Activated naive CD8-positive, alpha-beta T cell treated with anti-CD3 and anti-CD28 coated beads, Interleukin-2, amount 50 U/mL, for 16 hours (primary cell): ENCODE measurements at places on chromosomes 7 and 10.

DNA sequence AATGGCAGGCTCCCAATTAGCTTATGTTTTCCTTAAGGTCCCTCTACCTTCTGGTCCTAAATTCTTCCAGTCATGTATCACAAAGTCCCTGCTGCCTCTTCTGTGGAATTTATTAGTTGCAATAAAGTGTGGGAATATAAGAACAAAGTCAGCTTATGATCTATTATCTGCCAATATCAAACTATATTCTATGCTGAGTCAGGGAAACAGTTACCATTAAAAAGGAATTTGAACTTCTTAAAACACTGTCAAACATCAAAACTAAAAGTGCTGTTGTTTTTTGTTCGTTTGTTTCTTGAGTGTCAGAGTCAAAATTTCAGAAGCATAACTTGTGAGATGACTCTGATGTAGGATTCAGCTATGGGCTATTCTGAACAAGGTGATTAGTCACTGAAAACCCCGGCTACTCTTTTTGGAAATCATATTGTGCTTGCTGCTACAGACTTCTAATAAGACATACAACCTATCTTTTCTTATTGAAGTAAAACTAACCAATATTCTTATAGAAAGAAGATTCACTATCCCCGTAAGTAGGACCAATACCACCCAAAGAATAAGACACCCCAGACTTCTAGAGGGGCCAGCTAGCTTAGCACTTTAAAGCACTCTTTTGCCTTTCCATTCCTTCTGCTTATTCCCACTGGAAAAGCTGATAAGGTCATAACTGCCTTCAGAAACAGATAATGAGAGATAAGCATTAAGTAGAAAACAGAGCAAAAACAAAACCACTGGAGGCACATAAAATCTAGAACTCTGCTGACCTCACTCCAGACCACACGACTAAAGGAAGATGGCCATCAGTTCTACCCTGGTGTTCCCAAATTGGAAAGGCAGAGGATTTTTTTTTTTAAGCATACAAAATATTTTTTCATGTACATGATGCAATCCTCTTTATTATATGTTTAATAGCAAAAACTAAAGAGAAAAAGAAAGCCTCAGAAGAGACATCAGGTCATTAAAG is 370.6 kb downstream of the PARD3 start:
- DNase-seq = no peak

GRCh38 chr10:131141207-131141606 is 170.3 kb downstream of the TCERG1L start:
- no peak for DNase-seq

- DNase-seq = peak; percentile 39
Observed at GRCh38 chr7:107044347-107045194, at the start of gene PRKAR2B. Gene PRKAR2B (plus strand): TSS chr7:107044705. CDS start chr7:107044908, 203 bp downstream.

DNA sequence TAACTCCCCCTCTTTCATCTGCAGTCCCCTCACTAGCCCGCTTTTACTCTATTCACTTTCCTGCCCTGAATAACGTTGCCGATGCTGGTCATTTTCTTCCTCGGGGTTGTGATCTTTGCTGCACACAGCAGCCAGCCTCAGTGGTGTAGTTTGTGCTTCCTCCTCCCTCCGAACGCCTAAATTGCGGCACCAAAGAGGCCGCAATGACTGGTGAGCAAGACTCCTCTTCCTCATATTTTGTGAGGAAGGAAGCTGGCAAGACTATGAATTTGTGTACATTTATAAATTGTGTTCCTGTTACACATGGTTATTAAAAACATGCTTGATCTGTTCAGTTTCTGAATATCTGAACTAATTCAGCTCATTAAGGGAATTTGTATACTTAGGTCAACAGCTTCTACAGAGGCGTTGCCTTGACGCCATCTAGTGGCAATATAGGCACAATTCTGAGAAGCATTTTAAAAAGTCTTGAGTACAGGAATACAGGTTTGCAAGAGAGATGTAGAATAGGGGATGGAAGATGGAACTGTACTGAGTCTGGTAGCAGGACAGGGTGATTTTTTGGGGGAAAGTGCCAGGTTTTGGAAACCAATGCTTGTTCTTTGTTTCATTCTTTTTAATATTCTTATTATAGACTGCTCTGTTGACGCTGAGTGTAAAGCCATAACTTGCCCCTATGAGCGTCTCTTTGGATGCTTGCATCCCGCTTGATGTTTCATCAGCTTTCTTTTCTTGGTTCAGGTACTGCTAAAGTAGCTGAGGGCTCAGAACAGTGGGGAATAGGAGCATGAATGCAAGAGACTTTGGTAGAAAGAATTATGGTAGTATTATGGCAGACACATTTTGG is 4.1 kb upstream of the TAS2R5 start:
- no peak for DNase-seq

GRCh38 chr10:54496852-54497251 is 304.2 kb downstream of the PCDH15 start:
- DNase-seq = no peak

DNA sequence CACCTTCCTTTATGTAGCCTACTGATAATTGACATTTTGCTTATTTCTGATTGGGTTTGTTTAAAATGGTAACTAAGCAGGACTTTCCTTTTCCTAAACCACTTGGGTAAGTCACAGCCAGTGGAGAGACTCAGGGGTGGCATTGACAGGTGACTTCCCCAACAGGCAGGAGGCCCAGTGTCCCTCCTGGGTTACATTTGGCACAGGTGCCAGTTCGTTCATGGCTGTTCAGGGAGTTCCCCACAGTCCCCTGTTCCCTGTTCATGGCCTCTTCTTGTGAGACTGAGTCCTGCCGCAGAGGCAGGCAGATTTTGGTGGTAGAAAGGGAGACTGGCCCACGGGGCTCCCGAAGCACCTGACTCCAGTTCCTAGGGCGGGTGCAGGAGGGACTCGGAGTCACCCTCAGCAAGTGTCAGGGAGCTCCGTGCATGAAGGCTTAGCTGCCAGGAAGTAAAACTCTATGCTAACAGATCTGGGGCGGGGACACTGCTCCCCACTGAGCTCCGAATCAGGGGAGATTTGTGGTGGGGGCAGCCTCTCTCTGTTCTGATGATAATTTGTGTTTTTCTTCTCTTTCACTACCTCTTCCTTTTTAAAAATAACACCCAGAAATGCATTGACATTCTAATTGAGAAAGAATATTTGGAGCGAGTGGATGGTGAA is 84.1 kb downstream of the EZH2 start:
- DNase-seq = no peak

DNA sequence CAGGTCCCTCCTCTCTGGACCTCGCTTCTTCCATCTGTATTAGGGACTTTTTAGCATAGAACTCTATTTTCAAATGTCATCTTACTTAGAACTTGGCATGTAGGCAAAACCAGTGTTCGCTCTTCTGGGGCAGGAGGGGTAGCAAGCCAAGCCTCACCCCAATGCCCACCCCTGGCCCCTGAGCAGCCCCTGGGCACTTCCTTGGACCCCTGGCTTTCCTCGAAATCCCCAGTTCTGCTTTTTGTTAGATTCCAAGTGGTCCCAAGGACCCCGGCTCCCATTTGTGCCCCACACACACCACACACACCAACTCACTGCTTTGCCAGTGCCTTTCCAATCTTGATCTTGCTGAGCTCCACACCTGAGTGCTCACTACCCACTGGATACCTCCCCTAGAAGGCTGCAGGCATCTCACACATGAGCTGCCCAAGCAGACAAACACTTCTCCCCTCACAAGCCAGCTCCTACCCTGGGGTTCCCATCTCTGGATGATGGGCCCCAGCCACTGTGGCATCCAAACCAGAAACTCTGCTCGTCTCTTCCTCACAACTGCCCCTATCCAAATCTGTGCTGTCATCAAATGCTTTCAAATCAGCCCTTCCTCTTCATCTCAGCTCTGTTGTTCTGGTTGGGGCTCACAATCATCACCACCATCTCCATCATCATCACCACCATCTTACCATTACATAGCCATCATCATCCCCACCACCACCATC is 167.9 kb upstream of the ZMIZ1 start:
- DNase-seq = no peak

DNA sequence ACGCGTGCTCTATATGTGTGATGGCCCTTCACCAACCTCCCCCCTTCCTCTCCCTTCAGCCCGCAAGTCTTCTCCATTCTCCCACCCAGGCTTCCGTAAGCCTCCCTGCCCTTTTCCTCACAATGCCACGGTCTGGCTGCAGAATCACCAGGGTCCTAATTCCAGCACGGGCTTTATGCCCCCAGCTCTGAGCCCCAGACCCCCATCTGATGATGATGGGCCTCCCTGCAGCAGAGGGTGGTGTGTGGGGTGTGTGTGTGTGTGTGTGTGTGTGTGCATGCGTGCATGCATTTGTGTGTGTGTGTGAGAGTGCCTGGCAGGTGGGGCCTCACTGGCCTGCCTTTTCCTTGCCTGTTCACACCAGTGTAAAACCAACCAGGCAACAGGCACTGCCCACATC is 109.9 kb downstream of the OAT start:
- no peak for DNase-seq

DNA sequence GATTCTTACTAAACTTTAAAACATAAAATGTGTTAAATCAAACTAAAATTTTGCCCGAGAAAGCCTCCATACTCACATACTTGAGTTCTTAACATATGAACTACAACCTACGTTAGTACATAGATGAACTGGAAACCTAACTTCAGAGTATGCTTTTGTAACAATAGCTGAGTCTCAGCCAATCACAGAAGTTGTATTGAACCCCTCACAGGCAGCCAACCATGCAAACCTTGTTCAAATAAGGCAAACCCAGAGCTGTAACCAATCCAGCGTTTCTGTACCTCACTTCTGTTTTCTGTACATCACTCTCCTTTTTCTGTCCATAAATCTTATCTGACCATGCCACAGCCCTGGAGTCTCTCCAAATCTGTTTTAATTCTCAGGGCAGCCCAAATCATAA is 157.3 kb upstream of the COL1A2 start:
- no peak for DNase-seq

DNA sequence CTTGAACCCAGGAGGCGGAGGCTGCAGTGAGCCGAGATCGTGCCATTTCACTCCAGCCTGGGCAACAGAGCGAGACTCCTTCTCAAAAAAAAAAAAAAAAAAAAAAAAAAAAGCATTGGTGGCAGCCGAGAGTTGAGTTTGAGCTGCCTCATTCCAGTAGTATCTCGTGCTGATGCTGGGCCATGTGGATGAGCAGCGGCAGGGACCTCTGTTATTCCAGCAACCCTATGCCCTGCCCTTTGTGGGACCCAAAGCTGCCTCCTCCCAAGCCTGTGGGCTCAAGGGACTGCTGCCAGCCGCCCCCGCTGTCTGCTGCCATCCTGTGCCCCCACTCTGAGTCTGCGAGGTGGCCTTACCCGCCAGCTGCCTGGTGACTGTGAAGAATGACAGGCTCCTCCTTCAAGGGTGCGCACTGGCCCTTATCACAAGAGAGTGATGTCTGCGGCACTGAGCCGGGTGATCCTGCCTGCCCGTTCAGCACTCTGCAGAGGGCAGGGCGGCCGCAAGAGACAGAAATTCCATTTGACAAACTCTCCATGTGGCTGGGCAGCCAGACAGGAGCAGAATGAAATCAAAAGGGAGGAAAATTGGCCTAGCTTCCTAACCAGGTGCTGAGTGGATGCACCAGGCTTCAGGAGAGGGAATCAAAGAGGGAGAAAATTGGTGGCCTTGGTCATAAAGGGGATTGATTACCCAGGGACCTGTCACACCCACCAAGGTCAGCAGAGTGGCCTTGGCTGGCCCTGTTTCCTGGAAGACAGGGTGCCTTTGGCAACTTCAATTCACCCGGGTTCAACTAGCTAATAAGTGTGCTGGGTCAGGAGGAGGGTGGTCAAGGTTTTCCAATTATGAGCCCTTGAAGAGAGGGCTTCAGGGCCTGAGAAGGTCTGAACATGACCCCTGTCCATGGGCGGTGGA is 65.3 kb upstream of the ZMIZ1 start:
- no peak for DNase-seq

DNA sequence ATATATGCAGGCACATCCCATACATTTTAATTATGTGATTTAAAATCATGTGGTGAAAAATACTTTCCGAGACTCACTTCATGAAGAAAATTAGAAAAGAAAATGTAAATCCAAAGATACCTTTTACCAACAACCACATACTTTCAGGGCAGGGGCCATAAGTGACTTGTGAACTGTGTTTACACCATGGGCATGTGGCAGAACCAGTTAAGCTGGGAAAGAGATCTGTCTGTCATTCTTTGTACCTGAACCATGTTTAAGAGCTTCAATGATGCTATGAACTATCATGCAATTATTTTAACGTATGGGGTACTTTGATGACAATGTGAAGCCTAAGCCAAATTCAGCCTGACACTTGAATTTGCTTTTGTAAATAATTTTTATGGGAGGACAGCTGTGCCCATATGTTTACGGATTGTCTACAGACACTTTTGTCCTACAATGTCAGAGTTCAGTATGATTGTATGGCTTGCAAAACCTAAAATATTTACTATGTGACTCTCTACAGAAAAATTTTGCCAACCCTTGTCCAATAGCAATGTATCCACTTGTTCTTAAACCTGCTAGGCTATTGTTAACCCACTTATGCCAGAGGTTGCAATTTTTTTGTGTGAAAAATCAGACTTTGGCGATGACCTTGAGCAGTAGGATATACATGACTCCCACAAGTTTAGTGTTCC is 654.6 kb downstream of the TNS3 start:
- DNase-seq = no peak

GRCh38 chr10:70816220-70816894 is 609 bp downstream of the SGPL1 start:
- peak; percentile 4 for DNase-seq

- no peak for DNase-seq
Observed at GRCh38 chr10:22795546-22795945, 81.2 kb upstream of the PIP4K2A start.

DNA sequence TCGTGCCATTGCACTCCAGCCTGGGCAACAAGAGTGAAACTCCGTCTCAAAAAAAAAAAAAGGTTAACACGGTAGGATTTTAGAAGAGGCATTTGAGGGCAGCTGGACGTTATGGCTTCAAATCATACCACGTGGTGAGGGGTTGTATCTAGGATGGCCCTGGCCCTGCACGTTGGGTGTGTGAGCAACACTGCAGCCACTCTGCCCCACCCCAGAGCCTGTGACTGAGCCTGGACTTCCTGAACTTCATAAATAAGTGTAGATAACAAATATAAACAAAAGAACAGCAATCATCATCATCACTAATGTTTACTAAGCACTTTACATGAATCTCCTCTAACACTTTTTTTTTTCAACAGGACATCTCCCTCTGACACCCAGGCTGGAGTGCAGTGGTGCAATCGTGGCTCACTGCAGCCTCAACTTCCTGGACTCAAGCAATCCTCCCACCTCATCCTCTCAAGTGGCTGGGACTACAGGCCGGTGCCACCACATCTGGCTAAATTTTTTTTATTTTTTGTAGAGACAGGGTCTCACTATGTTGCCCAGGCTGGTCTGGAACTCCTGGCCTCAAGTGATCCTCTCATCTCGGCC is 169.5 kb upstream of the FRMD4A start:
- no peak for DNase-seq
